D721Med (cell line): ENCODE measurements at places on chromosomes 3 and 15.

DNA sequence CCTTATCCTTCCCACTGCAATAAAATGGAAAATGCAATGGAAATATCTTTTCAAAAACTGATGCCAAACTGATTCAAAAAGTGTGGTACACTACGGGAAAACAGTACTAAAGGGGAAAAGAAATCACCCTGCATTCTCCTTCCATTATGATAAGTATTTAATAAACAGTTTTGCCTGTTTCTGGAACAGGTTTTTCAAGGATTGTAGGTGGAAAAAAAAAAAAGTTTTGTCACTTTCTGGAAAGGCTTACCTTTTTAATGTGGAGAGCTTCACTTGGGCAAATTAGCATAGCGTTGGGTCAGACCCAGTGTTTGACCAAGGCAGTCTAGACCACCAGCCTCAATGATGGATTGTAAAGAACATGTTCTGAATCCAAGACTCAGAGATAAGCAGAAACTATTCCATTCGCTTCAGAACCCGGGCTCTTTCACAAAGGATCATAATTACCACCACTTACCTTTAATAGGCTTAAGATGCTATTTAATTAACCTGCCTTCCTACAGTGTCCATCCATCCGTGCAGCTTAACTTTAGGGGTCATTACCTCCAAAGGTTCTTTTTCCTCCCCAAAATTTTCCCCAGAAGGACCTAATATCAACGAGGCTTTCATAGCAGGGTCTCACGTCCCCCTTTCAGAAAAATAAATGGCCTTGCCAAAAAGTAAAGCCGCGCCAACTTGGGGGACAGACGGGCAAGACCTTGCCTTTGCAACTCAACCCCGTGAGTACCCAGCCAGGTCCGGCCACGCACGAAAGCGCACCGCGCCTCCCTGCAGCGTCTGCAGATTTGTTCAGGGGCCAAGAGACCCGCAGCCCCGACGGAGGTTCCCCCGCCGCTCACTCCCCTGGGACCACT is 1.0 kb downstream of the DCBLD2 start:
- DNase-seq = no peak

DNA sequence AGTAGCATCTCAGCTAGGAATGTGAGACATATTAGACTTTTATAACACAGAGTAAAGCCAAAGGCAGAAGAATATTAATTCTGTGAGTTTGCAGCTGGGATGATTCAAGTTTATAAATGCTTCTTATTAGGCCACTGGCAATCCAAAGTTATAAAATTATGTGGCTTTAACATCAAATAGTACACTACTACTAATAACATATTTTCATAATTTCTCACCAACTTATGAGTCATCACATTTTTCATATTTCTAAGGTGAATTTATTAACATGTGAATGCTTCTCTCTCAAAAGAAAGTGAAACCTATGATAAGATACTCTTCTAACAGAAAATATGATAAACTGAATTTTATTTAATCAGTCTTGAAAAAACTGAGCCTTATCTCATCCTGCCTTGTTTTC is 1348.2 kb upstream of the ALCAM start:
- DNase-seq = no peak

DNA sequence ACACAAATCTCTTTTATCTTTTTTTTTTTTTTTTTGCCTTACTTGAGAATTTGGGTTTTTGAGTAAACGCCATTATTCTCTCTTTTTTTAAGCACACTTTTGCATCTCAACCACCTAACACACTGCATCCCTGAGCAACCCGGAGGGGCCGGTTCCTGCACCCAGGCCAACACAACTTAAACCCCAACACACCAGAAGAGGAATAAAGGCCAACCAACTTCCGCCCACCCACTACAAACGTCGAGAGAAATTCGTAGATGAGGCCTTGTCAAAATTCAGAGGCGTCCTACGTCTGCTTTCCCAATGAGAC is 389 bp upstream of the CCNB2 start:
- DNase-seq = no peak

DNA sequence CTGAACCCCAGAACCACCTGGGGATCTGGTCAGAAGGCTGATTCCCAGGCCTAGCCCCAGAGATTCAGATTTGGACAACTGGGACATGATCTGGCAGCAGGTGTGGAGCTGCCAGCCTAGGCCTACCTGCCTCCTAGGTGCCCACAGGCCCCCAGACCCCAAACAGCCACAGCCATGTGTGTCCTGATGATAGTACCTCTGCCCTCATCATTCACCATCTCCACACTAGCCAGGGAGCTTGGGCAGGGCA is 34.7 kb downstream of the HMCES start:
- no peak for DNase-seq

DNA sequence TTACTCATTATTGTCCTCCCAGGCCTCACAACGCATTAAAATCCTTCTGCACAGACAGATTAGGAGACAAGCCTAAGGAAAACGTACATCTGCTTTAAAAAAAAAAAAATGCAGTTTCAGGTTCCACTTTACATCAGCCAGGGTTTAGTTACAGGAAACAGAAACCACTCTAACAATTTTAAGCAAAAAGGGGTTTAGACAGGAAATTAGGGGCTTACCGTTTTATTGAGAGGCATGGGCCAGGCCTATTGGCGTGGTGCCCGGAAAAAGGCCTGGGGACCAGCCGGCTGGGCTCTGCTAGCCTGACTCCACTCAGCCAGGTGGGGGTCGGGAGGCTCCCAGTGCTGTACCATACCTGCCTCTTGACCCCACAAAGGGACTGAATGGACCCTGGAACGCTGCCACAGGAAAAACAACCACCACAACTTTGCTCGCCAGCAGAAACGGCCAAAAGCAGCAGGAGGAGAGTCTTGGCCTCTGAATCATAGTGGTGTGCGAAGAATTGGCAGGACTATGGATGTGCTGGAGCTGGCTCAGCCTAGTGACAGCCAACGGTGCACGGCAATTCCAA is 124.3 kb downstream of the CHSY1 start:
- no peak for DNase-seq

DNA sequence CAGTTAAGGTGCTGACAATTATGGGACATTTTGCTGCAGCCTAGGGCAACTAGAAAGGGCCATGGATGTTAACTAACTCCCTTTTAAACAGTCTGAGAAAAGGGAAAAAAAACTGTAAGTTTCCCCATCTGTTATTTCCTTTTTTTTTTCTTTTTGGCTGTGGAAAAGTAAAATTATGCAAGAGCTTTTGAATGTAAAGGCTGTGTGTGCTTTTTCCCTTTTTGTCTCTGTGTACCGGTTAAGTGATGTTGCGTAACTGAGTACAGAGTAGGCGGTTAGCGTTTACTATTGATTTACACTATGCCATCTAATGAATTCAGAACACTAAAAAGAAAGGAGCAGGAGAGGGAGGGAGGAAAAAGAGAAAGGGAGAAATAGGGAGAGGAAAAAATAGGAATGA is 403.6 kb downstream of the TIGIT start:
- no peak for DNase-seq
